ENCODE measurements at places on chromosomes 5 and 9.
A peak's percentile ranks its signal among the peaks of the same experiment; 100 is the strongest.

DNA sequence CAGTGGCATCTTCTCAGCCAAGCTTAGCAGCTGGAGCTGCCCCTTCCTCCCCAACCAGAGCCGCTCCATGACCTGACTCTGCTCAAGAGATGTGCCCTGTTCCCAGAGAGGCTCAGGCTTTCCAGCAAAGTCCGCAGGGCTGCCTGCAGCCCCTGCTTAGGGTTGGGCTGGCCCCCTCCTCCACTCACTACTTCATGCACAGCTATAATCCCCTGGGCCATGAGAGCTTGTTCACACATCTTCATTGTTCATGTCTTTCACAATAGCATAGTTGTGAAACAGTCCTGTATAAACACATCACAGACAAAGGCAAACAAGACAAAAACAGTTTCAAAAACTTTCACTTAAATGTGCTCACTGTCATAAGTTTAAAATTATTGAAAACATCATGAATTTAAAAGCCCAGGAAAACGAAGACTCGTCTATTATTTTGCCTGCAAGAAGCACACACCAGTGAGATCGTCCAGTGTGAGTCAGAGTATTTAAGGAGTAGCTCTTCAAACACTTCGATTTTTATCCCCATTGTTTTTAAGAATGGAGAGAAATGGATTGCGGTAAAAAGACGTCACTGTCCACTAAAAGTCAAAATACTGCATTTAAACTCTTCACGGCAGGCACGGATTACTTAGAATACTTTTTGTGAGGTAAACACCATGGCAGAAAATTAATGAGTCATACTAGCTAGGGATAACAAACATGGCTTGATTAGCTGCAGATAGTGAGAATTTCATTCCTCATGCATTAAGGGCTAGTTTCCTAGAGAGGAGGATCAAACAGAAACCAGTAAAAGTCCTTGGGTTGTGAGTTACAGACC is 40.7 kb upstream of the S1PR3 start:
- peak; percentile 70 for DNase-seq

- DNase-seq, result no peak
Observed at GRCh38 chr9:75039801-75040200, 11.7 kb upstream of the CARNMT1 start.

GRCh38 chr9:68522954-68523353 is 17.7 kb downstream of the TMEM252 start:
- DNase-seq, result no peak

DNA sequence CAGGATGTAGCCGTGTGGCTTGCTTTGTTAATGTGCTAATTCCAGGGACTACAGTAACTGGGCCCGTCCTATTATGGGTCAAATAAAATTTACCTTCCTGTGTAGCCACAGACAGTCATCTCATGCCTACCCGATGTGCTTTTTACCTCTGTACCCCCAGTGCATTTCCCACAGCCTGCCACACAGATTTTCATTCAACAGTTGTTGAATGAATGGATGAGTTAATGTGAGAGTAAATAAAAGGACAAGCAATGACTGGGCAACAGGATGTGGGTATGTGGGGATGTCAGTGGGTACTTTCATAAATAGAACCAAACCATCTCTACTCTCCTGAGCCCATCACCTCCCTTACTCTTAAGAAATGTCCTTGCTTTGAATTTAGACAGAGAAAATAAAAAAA is 441.2 kb upstream of the ZNF462 start:
- DNase-seq, result no peak

DNA sequence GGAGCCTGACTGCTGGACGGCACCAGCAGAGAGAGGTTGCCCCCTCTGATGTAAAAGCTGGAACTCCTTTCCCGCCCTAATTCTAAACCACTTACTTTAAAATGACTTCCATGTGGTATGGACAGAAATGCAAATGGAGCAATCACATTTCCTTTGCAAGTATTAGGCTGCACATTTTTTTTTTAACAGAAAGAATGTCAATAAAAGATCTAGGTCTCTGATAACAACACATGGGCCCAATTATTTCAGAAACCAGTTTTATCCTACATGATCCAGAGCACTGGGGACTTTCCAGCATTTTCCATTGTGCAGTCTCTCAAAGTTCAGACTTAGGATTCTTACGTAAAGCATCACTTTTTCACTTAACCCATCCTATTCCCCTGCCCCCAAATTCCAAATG is 203.7 kb downstream of the NXNL2 start:
- peak; percentile 86 for DNase-seq

DNA sequence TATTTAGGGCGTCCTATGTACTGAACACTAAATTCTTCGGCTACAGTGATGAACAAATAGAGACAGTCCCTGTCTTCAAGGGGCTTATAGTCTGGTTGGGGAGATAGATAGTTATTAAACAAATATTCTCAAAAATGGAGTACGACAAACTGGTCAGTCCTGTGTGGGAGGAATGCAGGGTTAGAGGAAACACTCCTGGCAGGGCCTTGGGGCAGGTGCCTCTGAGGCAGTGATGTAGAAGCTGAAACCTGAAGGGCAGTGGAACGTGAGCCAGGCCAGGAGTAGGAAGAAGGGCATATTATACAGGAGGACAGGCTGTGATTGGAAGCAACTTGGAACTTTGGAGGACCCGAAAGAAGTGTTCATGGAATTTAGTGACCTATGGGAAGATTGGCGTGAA is 133.4 kb downstream of the AOPEP start:
- DNase-seq, result no peak

DNA sequence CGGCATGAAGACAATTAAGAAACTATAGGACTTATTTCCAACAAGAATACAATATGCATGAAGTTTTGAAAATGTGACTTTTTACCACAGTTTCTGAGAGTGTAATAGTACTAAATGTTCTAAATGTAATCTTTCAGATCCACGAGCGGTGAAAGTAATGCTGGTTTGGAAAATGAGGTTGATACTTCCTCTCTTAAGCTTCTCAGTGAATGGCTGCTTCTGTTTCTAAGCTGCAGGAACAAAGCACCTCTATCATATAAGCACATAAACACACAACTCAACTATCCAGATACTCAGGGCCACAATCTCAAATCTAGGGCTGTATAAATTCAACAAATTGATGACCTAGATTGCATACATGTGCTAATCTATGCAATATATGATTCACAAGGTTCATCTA is 78.3 kb downstream of the LIFR start:
- no peak for DNase-seq

GRCh38 chr5:175215906-175216305 is 228.1 kb downstream of the DRD1 start:
- DNase-seq, result no peak

- no peak for DNase-seq
Observed at GRCh38 chr5:113524927-113525326, 11.4 kb downstream of the YTHDC2 start.

- DNase-seq, result no peak
Observed at GRCh38 chr9:120663380-120663779, 50.9 kb downstream of the MEGF9 start.

DNA sequence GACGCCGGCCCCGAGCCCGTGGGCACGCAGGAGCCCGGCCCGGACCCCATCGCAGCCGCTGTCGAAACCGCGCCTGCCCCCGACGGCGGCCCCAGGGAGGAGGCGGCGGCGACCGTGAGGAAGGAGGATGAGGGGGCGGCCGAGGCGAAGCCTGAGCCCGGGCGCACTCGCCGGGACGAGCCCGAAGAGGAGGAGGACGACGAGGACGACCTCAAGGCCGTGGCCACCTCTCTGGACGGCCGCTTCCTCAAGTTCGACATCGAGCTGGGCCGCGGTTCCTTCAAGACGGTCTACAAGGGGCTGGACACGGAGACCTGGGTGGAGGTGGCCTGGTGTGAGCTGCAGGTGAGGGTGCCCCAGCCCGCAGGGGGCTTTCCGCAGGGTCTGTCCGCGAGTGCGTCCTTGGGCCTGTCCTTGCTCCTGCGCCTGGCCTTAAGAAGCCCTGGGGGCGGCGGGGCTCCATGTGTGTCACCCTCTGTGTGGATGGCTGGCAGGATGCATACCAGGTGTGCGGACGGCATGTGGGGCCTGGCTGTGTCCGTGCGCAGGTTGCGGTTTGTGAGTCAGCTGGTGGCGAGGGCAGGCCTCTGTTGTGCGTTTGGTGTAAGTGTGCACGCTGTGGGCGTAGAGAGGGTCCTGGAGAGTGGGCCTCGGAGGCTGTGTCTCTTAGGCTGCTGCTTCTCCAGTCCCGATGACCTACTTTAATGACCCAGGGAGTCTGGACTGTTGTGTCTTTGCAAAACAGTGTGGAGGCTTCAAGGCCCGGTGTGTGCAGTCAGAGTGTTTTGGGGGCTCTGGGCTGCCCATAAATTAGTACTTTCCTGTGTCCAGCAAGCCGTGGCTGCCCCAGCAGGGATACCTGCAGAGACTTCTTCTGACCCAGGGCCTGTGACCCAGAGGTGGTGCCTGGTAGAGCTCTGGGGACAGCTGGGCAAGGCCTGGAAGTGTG is 1.6 kb downstream of the WNK2 start:
- DNase-seq, result no peak

- no peak for DNase-seq
Observed at GRCh38 chr5:158808542-158808941, 291.2 kb downstream of the EBF1 start.

GRCh38 chr5:179616002-179616594 is 7.4 kb downstream of the HNRNPH1 start:
- DNase-seq, result no peak

DNA sequence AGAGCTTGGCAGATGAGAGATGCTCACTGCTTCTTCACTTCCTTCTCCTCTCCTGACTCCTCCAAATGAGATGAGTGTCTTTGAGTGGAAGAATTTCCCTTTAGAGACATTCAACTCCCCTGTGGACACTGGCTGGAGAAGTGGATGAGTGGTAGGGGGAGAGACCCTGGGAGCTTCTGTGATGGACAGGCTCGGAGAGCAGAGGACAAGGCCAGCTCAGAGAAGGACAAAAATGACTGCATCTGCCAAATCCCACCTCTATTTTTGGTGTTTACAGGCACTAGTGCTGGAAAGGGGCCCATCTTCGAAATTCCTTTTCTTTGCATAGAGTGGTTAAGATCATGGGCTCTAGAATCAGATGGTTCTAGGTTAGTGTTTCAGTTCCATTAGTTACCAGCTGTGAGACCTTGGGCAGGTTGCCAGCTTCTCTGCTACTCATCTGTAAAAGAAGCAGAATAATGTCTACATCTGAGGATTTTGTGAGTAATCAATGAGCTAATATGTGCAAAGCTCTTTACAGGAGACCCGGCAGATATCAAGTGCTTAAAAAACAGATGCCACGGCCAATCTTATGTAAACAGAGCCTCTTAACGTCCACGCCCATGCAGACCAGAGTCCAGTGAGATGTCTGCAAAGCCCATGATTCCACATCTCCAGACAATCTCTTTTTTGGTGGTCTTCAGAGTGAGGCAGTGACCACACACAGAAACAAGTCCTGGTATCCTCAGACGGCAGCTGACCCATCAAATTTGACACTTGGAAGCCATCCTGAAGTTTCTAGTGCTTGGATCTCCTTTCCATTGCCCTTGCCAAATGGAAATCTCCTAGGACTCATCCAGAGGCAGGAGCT is 13.6 kb upstream of the COL27A1 start:
- DNase-seq, result no peak

GRCh38 chr5:149956685-149957084 is 3.9 kb upstream of the SLC26A2 start:
- no peak for DNase-seq

GRCh38 chr5:112106878-112107277 is 312.2 kb downstream of the EPB41L4A start:
- no peak for DNase-seq

DNA sequence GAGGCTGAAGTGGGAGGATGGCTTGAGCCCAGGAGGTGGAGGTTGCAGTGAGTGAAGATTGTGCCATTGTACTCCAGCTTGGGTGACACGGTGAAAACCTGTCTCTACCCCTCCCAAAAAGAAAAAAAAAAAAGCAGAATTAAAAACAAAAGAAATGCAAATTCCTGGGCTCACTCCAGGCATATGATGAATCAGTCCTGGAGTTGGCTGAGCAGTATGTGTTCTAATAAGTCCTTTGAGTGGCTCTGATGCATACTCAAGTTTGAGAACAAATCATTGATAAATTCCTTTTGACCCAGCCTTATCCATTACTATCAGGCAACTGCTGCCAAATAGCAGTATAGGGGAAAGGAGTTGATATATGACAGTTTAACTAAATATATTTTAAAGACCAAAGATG is 28.3 kb downstream of the UHRF2 start:
- DNase-seq, result no peak

DNA sequence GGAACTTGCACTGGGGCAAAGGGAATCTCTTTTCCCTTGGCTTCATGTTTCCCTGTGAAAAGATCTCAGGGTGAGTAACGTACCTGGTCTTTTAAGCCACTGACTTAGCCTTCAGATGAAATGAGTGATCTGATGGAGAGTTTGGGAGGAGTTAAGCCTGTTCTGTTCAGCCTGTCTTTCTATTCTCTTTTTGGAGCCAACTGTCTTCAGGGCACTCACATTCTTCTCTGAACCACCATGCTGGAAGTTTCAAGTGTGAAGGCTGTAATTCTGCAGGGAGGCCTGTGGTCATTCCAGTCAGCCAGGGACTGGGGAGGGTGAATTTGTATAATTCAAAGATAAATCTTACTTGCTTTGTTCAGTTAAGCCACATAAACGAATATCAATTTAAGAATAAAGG is 722.2 kb upstream of the SEMA6A start:
- no peak for DNase-seq

DNA sequence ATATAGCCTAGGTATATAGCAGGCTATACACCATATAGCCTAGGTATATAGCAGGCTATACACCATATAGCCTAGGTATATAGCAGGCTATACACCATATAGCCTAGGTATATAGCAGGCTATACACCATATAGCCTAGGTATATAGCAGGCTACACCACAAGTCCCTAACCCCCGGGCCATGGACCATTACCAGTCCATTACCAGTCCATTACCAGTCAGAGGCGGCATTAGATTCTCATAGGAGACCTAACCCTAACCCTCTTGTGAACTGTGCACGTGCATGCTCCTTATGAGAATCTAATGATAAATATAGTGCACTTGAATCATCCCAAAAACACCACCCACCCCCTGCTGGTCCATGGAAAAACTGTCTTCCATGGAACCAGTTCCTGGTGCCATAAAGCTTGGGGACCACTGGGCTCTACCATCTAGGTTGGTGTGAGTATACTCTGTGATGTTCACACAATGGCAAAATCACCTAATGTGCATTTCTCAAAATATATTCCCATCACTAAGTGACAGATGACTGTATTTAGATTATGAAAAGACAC is 4.7 kb downstream of the PLIN2 start:
- DNase-seq, result no peak

DNA sequence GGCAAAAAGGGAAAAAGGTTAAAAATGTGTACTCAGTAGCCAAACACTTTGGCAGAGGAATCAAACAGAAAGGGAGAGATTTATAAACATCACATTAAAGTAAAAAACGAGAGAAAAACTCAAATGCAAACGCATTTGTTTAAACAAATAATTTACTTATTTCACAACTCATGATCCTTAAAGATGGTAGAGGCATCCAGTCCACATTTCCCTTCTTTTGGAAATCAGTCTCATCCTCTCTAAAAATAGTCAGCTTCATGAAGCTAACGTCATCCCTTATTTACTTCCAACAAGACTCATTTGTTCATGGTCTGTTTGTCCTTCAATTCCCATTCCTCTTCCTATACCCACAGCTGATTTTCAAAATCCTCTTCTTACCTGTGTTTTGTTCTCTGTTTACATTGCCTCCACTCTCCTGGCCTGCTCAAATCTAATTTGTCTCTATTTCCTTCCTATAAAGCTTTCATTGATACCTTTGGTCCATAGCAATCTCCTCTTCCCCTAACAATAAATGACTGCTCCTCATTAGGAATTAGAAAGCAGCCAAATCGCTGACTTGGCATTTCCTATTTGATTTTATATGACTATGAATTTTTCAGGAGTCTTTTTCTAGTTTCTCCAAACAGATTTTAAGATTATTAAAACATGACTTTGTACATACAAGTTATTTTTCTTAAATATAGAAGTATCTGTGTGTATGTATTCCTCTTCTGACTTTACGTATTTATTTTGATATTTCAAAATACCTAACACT is 805.3 kb downstream of the TLE1 start:
- no peak for DNase-seq
